ENCODE measurements at places on chromosomes 6 and 20.

DNA sequence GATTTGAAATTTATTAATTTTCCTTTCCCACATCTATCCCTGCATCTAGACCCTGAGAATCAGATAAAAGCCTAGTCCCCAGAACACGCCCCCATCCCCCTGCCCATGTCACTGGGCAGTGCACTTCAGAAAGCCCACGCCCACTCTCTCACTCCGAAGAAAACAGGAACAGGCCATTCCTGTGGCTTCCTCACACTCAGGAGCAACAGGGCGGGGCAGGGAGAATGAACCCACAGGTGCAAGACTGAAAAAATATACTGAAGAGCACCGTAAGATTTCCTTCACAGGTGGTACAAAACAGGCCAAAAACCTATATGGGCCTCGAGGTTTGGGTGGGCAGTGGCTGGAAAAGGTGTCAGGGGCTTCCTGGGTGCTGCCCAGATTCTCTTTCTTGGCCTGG, 3.4 kb downstream of the OXT start:
- no peak for DNase-seq

DNA sequence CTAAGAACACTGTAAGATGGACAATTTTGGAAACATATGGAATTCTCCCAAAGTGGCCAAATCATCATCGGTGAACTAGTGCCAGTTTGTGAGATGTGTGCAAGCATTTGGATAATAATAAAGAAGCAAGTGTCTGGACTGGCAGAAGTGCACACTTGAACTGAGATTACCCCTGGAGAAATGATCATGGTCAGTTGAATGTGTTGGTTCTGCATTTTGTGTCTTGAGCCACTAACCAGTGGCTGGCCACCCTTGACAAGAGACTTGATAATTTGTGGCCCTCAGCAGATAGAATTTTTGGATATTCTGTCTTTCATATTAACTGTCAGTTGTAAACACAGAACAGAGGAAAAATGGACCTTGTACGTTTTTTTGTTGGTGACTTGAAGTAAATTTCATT, 37.4 kb downstream of the CITED2 start:
- no peak for DNase-seq

GRCh38 chr6:13674533-13675190, 37.0 kb downstream of the RANBP9 start:
- no peak for DNase-seq

DNA sequence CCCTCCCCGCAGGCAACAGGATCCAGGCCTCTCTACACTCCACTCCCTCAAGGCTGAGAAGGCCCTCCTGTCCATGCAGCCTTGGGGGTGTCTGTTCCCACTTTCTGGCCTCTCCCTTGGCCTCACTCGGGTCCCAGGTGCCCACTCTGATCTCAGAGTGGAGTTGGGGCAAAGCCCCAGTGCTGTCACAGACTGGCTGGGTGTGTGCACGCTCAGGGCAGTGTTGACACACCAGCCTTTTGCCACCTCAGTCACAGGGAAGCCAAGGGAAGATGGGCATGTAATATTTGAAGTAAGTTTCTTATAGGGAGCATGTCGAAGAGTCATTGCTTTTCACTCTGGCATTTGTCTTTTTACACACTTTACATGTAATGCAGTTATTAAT, 44.9 kb downstream of the HLA-DRA start:
- DNase-seq = no peak

GRCh38 chr6:39829331-39829730, 37.2 kb downstream of the DAAM2 start:
- DNase-seq = no peak

GRCh38 chr6:105880030-105880492, 206.1 kb upstream of the PRDM1 start:
- DNase-seq = no peak

DNA sequence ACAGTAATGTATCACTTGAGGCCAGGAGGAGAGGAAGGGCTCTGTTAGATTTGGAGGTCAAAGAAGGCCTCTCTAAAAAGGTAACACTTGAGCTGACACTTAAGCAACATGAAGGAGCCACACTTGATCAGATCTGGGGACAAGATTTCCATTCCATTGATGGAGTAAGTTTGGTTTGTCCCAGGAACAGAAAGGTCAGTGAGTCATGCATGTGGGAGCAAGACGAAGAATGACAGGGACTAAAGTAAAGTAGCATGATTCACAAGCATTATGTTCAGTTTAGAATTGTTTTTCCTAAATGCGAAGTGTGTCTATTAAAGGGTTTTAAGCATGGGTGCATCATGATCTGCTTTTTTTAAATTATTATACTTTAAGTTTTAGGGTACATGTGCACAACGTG, 47.4 kb downstream of the COL21A1 start:
- DNase-seq = peak; percentile 83

- no peak for DNase-seq
Measured at GRCh38 chr6:43459535-43459934, 4.2 kb upstream of the DLK2 start.

GRCh38 chr20:1566701-1567100, 9.2 kb upstream of the SIRPD start:
- DNase-seq = peak; percentile 90

DNA sequence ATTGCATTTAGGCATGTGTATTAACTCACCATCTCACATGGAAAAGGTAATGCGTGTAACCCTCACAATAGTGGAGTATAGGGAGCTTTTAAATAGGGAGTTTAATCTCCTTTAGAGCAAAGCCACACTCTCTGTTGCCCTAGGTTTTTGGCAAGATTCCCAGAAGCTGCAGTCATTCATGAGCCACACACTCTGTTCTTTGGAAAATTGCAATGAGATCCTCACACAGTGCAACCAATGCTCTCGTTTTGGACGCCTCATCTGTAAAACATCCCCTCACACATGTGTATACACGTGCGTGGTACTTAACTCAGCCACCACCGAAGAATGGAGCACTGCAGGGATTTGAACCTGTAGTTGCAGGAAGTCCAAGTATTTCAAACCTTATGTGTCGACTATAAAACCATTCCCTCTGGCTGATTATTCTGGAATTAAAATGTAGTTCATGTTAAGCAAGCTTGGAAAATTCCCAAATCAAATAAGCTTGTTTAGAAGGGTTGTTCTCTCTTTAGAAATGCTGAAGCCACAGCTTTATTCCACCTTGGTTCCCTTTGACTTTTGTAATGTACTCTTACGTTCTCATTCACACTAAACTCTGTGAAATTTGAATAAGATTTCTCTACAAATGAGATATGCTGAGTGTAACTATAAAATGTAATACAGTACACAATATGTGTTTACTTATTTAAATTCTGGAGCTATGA, 489.8 kb upstream of the MANEA start:
- peak; percentile 32 for DNase-seq

DNA sequence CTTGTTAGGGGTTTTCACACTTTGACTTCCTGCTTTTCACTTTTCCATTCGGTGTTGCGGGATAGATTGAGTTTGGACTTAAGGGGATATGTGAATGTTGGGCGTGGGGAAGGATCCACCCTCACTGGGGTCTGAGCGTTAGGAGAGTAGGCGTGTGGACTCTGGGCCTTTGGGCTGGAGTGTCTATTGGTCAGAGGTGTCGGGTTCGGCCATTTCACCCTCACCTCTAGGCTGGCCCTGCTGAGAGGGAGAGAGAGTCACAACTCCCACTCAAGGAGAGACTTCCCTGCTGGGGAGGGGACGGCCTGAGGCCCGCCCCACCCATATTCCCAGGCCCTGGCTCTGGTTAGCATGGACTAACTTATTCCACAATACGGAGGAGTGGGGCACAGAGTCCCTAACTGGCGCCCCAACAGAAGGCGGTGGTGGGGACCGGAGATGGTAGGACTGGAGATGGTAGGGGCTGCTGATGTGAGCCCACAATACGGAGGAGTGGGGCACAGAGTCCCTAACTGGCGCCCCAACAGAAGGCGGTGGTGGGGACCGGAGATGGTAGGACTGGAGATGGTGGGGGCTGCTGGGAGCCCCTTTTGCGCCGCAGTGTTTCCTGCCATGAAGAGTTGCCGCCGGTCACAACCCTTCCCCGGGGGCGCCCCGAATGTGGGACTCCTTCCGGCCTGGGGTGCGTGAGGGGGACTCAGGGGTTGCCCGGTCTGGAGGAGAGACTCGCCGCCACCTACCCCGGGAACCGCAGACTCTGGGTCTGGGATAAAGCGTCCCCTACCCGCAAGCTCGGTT, 1.4 kb upstream of the PTPRA start:
- DNase-seq = no peak

DNA sequence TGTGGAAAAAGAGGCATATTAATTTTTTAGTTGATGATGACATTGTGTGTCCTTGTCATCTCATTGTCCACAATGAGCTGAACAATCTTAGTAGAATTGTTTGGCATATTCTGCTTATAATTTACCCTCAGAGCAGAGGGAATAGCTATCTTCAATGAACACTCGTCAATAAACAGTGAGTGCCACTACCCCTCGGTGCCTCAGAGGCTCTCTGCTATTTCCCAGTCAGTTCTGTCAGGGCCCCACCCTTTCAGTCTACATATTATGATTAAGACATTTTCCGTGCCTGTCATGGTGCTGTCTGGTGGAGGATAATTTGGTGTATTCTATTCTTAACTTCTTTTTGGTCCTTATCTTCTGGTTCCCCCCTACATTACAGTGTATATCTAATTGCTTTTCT, 31.2 kb downstream of the NUS1 start:
- DNase-seq = no peak

- DNase-seq = peak; percentile 63
Measured at GRCh38 chr6:64280569-64280968, 645.0 kb downstream of the PHF3 start.

DNA sequence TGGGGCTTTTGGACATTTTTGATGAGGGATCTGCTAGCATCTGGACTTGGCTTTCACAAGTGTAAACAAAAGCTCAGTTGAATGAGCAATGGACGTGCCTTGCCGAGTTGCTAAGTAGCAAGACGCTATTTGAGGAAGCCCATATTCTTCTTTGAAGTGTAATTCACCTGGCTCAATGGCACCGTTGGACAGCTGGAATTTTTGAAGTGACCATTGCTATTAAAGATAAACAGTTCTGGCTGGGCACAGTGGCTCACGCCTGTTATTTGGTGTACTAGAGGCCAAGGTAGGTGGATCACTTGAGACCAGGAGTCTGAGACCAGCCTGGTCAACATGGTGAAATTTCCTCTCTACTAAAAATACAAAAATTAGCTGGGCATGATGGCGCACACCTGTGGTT, 88.8 kb upstream of the SOX4 start:
- no peak for DNase-seq
